ENCODE measurements at places on chromosomes 2 and 18. TPM values are rescaled to one million over a fixed set of nuclear protein-coding genes. Genes with fewer than 3 reads are reported as not detected.

- peaks cover 9% of the 10 kb centered on the region for H3K27me3 ChIP-seq
- DNase-seq, result no peak
These were observed 613.4 kb downstream of the ARHGAP15 start for GRCh38 chr2:143742581-143742980.

DNA sequence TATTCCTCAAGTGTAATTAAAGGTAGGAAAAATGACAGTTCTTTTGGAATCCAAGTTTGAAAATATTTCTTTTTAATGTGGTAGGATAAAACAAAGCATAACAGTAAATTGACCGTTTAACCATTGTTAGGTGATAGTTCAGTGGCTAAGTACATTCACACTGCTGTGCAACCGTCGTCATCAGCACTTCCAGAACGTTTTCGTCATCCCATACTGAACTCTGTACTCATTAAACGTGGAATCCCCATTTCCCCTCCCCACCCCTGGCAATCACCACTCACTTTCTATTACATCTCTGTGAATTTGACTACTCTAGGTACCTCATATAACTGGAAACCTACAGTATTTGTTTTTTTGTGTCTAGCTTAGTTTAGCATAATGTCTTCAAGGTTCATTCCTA lies 32.9 kb upstream of the FZD5 start:
- peaks cover 35% of the 10 kb centered on the region for H3K4me1 ChIP-seq
- DNase-seq, result no peak
- no peak overlapping the region for H3K27ac ChIP-seq
- H3K4me3 ChIP-seq, result no peak overlapping the region

The IL36A gene
- total RNA-seq, result not detected

The ATOH8 gene
- 1.3 TPM for total RNA-seq

DNA sequence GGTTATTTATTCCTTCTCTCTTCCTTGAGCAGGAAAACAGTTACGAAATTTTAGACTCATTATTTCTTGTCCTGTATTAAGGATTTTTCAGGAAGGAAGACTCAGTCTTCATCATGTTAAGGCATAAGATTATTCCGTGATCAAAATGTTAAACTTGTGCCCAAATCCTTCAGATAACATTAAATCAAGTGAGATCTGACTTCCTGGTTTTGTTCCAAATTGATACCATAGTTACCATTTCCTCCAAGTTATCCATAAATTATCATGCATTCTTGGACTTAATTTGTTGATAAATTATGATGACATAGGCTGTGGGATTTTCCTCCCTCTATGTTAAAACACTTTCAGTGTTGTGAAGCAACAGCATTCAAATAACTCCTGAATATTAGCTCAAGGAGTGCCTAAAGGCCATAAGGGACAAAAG lies 31.9 kb downstream of the EFEMP1 start:
- H3K36me3 ChIP-seq, result no peaks in the 10 kb centered on the region
- H3K27ac ChIP-seq, result no peak overlapping the region
- H3K27me3 ChIP-seq, result no peaks in the 10 kb centered on the region
- no peak overlapping the region for H3K4me3 ChIP-seq
- peaks cover 6% of the 10 kb centered on the region for H3K4me1 ChIP-seq

- H3K36me3 ChIP-seq, result no peaks in the 10 kb centered on the region
- peaks cover 3% of the 10 kb centered on the region for H3K27me3 ChIP-seq
- DNase-seq, result no peak
These were observed 152.8 kb downstream of the SMAD2 start for GRCh38 chr18:47777626-47778025.

The ABCG8 gene
- not detected for total RNA-seq
